ENCODE measurements at places on chromosomes 5 and 9.

DNA sequence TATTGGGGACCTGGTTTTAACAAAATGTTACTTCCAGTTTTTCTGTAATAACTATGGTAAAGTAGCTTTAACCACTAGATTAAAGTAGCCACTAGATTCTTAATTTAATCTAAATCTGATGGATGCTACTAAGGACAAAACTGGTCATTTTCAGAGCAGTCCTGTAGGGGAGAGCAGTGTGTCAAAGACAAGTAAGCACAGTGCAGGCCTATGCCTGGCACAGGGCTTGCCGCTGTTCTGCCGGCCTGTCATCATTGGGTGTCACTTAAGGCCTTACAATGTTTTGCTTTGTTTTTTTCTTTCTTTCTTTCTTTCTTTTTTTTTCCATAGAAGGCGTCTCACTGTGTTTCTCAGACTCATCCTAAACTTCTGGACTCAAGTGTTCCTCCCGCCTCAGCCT lies 53.0 kb upstream of the NXNL2 start:
- DNase-seq: no peak

DNA sequence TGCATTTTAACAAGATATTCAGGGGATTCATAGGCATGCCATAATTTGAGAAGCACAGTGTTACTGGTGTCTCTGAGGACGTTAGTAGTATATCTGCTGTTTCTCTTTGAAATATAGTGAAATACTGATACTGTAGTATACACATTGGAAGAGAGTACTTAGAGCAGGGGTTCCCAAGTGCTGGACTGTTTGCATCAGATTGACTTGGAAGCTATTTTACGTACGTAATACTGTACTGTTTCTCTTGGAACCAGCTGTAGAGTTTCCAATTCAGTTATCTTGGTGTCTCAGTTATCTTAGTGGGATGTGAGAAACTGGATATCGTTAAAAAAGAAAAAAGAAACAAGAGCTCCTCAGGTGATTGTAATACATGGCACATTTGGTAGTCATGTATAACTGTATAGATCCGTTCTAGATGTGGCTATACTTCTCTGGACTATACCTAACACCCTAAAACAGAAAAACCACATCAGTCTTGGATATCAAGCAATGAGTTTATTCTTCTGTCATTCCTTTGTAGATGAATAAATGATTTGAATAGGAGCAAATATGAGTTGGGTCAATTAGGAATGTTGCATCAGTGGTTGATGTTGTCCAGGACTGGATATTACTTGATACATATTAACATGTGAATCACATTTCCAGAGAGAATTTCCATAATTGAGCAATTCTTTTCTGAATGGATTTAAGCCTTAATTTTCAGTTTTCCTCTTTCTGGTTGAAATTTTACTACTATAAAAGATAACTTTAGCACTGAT lies 33.4 kb downstream of the PRRC1 start:
- no peak for DNase-seq

- no peak for DNase-seq
Observed at GRCh38 chr9:27539479-27540441, 10.1 kb upstream of the MOB3B start.

GRCh38 chr5:92944337-92944736 lies 636.7 kb downstream of the NR2F1-AS1 start:
- DNase-seq: no peak

GRCh38 chr5:141208478-141208877 lies at the start of gene PCDHB12:
Gene PCDHB12, plus strand, starts transcription at chr5:141208719. Its CDS starts 189 bp downstream, at chr5:141208908.
- no peak for DNase-seq

- DNase-seq: no peak
Observed at GRCh38 chr5:107476783-107477182, 194.0 kb downstream of the EFNA5 start.

DNA sequence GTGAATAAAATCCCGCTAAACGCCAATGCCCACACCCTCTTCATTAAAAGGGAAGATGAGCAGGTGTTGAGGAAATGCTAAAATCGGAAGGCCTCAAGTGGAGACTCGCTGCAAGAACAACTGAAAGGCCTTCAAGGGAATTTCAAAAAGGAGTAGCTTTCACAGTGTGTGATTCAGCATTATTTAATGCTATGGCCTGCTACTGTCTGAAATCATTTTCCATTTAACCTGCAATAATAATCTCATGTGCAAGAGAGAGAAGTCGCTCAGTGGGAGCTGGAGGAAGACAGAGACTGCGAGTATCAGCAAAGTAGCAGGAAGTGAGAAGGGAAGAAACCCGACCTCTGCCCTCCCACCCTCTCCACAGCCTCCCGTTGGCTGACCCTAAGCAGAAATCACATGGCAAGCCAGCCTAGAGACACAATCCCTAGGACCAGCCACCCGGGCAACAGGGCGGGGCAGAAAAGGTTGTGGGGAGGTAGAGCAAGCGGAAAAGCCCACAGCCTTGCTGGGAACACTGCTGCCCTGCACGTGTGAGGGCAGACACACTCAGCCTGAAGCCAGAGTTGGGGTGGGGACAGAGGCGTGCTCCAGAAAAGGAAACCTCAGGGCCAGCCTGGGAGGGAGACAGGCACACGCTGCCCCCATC lies 39.9 kb upstream of the CTSL start:
- DNase-seq: no peak

GRCh38 chr5:170581211-170581610 lies 77.4 kb downstream of the KCNIP1 start:
- no peak for DNase-seq

- DNase-seq: no peak
Observed at GRCh38 chr5:177300236-177300880, 3.2 kb downstream of the RAB24 start.

DNA sequence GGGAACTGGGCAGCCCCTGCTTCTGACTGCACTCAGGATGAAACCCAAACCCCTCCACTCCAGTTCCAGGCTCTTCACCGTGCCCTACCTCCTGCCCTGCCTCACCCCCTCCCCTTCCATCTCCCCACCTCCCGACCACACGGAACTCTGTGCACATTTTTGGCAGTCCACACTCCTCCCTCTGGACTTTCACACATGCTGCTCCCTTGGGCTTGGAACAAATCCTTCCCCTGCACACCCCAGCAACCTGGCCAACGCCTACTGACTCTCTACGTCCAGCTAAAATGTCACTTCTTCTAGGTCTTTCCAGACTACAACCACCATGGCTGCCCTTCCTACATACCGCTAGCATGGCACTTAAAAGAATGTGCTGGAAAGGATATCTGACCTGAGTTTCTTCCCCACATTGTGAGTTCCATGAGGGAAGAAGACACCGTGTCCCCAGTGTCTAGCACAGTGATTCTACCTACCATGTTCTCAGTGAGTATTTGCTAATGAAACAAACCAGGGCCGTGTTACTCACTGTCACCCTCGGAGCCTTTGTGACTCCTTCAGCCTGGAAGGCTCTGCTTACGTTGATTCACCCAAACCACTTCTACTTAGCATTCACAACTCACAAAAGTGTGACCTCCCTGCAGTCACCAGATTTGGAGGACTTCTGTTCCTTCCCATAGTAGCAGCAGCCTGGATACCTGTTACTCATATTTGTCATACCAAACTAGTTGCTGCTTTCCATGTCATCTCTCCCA lies 18.7 kb downstream of the RETREG1 start:
- DNase-seq: no peak

- DNase-seq: no peak
Observed at GRCh38 chr9:17063535-17064135, 71.2 kb upstream of the CNTLN start.

DNA sequence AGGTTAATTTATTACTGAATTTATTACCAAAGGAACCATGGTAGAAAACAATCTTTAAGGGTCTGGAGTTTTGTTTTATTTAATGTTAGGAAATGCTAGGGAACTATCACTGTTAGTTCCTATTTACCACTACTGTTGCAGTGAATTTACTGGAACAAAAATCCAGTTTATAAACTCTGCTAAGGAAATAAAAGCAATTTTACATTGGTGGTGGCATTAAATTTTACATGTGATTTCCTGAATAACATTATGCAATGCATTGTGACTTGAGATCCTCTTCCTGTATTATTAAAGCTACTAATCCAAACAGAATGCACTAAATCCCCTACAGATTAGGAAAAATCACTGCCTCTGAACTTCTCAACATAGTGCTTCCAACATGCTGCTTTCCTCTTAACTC lies 599.5 kb upstream of the PTGER4 start:
- no peak for DNase-seq

- no peak for DNase-seq
Observed at GRCh38 chr9:123419721-123420591, 64.0 kb downstream of the CRB2 start.

DNA sequence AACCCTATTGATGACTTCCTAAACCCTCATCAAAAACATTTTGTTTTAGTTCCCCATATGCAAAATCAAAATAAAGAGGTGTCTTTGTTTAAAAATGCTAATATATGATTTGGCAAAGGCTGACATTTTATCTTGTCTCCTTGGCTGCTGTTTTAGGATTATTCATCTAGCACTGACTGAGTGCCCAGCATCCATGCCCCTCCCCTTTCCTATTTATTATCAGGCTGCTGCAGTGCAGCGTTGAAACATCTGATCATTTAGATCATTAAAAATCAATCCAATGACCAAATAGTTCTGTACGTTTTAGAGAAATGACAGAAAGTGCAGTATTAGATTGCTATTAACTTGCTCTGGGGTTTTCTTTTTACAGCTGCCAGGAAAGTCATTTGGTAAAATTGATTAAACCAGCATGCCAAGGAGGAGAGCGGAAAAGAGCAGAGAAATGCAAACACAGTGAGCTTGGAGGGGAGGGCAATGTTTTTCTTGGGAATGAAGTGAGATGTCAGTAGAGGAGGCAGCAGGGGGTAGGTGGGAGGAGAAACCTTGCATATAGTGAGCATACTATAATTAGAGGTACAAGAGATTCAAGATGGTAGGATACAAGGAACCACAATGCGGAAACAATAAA lies 286.3 kb downstream of the PDE4D start:
- DNase-seq: no peak

DNA sequence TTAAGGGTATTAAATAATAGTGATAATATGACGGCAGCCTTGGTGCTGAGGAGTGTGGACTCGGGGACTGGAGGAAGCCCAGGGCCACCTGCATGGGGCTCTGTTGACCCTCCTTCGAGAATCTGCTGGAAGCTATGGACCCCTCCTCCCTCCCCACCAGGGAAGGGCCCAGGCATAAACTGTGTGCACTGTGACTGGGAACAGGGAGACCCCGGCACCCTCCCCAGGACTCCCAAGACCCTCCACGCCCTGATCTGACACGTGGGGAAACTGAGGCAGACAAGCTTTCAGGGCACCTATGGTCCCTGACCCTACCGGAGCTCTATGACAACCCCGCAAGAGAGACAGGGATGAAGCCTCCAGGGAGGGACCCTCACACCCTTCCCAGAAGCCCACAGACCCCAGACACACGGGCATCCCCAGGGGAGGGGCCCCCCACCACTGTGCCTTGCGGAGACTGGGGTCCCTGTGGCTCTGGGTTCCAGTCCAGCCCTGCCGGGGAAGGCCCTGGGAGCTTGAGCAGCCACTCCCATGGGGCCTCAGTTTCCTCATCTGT lies 6.5 kb upstream of the EGFL7 start:
- no peak for DNase-seq

- no peak for DNase-seq
Observed at GRCh38 chr5:144169904-144170275, 569 bp downstream of the YIPF5 start.

DNA sequence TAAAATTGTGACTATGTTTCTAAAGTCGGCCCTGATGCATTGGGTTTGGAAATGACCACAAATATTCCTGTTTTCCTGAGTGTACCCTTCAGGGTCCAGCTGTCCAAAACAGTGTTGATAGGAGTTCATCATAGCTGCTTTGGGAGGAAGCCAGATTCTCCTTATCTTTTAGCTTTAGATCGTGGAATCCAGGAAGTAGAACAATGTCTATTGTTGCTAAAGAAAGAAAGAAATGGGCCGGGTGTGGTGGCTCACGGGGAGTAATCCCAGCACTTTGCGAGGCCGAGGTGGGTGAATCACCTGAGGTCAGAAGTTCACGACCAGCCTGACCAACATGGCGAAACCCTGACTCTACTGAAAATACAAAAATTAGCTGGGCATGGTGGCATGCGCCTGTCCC lies 9.5 kb downstream of the CAVIN4 start:
- no peak for DNase-seq

DNA sequence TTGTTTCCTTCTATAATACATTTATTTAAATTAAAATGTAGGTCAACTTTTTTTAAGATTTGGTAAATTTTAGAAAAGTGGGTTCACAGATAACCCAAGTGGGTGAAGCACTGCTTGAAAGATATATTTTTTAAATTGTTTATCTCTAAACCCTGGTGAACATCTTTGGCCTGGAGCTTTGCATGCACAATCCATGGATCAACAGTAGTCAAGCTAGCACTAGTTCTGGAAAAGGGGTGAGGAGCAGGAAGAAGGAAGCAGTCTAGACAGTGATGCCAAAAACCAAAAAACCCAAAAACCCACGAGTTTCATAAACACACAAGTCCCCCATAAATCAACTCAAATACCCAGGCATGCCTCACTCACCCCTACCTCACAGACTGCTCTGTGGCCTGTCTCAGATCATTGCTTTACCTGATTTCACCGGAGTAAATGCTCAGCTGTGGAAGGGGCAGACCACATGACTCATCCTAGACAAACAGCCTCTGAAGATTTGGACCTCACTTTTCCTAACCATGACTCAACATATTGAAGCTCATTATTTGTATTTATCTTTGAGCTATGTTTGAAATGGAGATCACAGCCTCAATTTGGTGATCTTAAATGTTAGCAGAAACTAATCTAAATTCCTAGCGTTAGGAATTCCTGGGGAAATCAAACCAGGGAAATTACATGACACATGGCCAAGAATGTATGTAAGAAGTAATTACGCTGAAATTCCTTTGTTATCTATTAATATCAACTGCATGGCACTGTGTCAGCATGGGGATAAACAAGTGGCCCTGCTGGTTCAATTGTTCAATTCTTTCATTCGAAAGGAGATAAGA lies 149.6 kb downstream of the ZNF608 start:
- no peak for DNase-seq

DNA sequence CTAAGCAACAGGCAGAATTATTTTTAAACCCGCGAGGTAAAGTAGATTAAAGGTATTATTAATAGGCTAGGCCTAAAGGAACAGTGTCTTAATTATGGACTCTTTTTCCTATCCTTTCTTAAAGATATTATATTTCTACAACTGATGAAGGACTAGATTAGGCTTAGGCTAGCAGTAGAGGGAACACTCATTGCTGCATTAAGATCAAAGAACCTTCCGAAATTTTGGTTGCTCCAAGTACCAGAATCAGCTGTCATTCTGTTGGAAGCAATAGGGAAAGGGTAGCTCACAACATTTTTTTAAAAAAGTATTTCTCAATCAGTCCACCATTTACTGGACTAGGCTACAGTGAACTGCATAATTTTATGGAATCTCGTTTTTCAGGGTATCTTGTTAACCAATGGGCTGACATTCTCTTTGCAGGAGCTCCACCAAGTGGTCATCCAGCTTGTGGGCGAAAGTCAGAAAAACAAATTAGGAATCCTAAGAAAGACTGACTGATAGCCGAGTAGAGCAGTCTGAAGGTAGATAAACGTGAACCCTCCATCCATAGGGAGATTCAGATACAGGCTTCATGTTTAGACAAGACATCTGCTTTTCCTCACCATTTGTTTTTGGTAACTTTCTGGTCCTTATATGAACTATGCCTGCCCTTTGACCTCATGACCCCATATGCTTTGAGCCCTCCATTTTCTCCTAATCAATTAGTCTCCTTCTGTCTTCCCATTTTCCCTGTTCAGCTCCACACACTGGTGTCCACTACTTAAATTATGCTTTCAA lies 103.6 kb upstream of the CHD1 start:
- no peak for DNase-seq

- DNase-seq: no peak
Observed at GRCh38 chr9:7223981-7224380, 466.2 kb downstream of the KDM4C start.

GRCh38 chr9:7360513-7360912 lies 439.1 kb downstream of the DMAC1 start:
- DNase-seq: no peak
